ENCODE measurements at places on chromosomes 11 and 22.

DNA sequence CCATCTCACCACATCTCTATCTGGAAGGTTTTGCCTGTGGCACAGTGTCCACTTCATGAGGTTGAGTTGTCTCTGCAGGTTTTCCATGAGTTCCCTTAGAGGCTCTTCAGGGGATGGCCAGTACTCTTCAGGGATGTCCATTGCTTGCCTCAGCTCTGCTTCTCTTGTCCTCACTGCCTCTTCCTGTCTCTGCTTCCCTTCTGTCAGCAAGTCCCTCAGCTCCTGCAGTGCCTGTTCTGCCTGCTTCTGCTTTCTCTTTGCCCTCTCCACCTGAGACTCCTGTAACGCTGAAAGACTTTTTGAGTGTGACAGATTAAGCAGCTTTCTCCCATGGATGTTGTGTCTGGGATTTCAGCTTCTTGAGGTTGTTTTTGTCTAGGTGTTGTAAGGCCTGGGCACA, 38.2 kb upstream of the MRPL17 start:
- DNase-seq = no peak

- DNase-seq = peak; percentile 88
Measured at GRCh38 chr22:42933485-42934091, 76.5 kb upstream of the ARFGAP3 start.

DNA sequence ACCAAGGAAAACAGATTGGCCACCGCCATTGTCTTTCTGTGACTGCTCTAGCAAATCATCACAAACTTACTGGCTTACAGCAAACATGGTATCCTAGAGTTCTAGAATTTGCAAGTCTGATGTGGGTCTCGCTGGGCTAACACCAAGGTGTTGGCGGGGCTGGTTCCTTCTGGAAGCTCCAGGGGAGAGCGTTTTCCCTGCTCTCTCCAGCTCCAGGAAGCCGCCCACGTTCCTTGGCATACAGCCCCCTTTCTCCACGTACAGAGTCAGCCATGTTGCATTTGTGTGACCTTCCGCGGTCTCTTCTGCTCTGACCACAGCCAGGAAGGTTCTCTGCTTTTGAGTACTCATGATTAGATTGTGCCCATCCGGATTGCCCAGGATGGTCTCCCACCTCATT, 27.5 kb downstream of the TBC1D22A start:
- DNase-seq = no peak

DNA sequence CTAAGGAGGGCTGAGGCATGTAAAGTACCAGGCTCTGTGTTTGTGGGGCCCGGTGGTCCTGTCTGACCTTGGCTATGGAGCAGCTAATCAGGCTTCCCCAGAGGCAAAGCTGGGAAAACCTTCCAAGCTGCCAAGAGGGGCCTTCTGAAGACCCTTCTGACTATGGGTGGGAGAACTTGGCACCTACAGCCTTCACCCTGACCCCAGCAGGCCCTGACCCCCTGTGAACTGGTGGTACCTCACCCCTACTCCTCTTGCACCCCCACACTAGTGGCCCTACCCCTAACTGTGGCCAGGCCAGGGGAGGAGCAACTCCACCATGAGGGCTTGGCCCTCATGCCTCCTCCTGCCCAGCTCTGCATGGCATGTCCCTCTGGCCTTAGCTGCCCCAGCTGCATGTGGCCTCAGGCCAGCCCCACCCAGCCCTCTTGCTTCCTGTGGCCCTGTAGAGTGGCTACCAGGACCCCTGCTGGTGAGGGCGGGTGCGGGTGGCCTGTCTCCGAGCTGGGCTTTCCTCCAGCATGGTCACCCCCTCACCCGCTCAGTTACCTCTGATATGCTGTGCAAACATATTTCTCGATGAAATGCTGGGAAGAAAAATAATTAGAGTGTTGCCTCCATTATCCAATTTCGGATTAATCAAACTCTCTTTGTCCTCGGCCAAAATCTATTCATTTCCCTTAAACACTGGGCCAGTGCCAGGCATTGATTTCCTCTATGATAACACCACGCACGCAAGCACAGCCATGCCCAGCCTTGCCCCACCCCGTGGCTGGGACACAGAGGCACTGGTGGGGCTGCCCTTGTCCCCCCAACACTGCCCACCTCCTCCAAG, 7.5 kb downstream of the GNAZ start:
- no peak for DNase-seq

DNA sequence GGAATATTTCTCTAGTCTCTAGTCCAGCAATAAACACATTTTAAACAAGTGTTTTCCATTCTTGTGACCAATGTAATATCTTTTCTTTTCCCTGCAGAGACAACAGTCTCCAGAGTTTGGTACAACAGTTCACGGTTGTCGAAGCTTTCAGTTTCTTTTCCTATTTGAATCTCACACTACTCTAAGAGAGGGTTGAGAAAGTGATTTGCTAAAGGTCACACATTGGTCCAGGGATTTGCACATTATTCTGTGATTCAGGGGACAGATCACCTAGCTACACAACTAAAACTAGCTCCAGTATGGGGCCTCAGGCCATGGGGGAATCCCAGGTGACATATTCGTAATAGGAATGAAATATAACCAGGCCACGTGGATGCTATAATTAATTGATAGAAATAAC, 132.5 kb downstream of the HIPK3 start:
- DNase-seq = no peak

- no peak for DNase-seq
Measured at GRCh38 chr22:29768052-29768693, 1.0 kb downstream of the UQCR10 start.

GRCh38 chr11:75966537-75967287, 151.7 kb downstream of the UVRAG start:
- peak; percentile 62 for DNase-seq

DNA sequence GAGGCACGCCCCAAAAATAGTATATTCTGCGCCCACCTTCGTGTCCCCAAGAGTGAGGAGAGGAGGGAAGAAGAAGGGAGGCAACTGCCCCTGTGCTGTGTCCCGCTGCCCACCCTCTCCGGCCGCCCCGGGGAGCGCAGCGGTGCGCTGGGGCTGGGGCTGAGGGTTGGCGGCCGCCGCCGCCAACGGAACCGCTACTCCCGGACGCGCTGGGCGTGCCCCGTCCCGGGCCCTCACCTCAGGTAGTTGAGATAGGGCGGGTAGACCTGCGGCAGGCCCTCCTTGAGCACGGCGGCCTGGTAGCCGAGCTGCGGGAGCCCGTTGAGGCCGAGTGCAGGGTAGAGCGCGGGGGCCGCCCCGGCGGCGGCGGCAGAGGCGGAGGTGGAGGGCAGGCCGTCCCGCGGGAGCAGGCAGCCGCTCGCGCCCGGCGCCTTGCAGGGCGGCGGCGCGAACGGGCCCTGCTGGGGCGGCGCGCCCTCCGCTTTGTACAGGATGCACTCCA, 2.4 kb downstream of the PGR start:
- no peak for DNase-seq

- no peak for DNase-seq
Measured at GRCh38 chr11:26234451-26234850, 97.5 kb upstream of the ANO3 start.

DNA sequence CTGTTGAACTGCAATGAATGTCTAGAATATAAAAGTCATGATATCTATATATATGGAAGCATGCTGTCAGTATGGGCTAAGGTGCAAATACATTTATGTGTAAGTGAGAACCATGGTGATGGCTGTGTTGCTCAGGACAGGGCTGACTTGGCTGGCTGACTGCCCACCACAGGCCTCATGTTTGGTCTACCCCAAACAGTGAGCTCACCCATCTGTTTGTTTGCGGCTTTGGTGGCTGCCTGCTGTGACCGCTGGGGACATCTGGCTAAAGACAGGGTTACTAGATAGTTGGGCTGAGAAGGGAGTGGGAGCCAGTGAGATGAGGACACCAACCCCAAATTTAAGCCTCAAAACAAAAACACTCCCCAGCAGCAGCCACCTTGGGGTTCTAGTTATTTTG, 6.3 kb downstream of the CD44 start:
- no peak for DNase-seq

DNA sequence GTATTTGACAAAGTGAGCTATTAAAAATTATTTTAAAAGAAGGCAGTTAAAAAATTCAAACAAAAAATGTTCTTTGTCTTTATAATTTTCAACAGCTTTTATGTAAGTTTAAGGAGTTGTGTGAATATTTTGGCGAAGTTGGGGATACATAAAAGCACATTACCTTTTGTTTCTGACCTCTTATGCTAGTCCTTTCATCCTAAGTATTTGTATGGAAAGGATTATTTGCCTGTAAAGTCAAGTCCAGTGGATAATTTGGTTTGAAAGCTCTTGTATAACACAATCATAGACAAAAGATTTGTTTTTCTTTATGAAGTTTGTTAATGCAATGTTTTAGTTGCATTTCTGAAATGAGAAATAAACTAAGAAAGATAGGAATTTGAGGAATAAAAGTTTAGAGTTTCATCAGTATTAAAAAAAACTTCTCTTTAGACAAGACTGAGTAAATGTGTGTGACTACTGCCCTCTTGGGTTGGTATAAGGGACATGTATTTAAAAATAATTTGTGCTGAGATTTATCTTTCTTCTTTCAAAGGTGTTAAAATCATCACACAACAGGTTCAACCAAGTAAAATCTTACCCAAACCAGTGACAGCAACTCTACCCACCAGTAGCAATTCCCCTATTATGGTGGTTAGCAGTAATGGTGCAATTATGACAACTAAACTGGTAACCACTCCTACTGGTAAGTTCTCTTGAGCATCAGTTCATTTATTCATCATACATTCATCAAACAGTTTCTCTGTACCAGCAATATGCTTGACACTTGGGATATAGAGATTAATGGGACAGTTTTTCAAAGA, 68.2 kb downstream of the EMSY start:
- peak; percentile 29 for DNase-seq

Data from astrocyte of the cerebellum (primary cell).